Omental fat pad (tissue), 4 donors: ENCODE measurements at places on chromosomes 5 and 9.

- no peak for DNase-seq
Observed at GRCh38 chr5:124760608-124761007, 14.2 kb upstream of the ZNF608 start.

DNA sequence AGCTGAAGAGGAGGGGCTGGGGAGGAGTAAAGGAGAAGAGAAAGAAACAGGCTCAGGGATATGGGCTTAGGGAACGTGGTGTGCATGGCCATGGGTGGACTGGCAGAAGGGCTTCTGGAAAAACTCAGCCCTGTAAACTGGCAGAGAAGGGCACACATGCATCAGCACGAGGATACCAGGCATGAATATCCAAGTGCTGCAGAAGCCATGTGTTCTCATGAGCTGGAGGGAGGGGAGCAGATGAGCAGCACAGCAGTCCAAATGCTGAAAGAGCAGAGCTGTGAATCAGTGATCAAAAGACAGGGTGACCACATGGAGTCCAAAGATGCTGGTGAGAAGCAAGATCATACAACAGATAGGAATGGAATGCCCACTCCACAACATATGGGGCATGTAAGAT lies 72.3 kb downstream of the SEMA5A start:
- DNase-seq, result no peak

DNA sequence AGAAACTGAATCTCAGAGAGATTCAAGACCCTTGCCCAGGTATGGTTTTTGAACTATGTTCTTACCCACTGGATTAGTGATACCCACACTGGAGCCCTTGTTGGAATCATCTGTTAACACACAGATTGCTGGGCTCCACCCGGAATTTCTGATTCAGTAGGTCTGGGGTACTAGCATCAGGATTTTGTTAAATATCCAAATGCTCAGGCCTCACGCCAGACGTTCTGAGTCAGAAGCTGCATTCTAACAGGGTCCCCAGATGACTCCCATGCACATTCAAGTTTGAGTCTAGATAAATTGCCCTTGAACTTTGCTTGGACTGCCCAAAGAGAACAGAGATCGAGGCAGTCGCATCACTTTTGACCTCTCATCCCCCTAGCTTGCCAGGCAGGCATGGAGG lies 182.0 kb upstream of the WWC1 start:
- DNase-seq, result no peak

DNA sequence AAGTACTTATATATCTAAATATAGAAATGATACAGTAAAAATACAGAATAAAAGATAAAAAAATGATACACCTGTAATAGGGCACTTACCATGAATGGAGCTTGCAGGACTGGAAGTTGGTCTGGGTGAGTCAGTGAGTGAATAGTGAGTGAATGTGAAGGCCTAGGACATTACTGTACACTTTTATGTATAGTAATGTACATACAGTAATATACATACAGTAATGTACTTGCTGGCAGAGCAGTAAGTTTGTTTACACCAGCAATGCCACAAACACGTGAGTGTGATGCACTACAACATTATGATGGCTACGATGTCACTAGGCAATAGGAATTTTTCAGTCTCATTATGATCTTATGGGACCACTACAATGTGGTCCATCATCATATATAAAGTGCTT lies 34.2 kb downstream of the SUSD1 start:
- DNase-seq, result no peak

DNA sequence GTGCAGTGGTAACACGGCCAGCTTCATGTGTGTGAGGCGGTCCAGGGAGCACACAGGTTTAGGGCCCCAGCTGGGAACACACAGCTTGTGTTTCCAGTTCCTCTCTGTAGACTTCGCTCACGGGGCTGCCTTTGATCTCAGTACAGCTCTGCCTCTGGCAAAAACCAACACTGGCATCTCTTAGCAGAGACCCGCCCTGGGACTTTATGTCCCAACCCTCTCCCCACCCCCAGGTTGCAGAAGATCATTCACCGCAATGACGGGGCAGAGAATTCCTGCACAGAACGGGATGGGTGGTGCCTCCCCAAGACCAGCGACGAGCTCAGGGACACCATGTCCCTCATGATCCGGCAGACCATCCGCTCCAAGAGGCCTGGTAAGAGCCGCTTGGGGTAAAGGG lies 5.2 kb upstream of the CEL start:
- no peak for DNase-seq

GRCh38 chr5:146238973-146239372 lies 35.6 kb downstream of the RBM27 start:
- no peak for DNase-seq

GRCh38 chr9:15778861-15779260 lies 226.0 kb downstream of the CCDC171 start:
- DNase-seq, result no peak

DNA sequence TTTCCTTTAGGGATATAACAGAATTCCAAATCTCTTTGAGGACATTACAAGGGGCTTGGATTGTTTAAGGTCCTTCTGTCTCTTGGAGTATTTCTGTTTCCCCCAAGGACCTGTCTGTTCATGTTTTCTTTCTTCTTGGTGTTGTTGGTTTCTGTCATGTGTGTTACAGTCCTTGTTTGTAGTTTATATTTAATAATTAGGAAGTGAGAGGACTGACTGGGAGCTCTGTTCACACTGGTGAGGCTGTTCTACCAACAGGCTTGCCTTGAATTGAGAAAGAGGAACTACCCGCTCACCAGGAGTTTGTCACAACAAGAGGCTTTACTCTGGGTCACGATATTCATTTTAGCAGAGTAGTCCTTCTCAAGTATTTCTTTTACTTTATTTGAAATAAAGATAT lies 119.2 kb upstream of the SV2C start:
- no peak for DNase-seq

DNA sequence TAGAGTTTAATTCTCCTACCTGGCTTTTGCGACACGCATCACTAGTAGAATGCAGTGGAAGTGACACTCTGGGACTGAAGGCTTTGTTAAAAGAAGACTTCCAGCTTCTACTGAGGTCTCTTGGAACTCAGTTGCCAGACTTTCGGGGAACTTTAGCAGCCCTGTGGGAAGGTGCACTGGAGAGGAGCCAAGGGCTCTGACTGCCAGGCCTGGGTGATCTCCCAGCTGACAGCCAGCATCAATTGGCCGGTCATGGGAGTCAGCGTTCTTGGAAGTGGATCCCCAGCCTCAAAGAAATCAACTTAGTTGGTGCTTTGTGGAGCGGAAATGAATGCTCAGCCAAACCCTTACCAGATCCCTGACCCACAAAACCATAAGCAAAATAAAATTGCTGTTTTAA lies 87.1 kb downstream of the OSTF1 start:
- no peak for DNase-seq

DNA sequence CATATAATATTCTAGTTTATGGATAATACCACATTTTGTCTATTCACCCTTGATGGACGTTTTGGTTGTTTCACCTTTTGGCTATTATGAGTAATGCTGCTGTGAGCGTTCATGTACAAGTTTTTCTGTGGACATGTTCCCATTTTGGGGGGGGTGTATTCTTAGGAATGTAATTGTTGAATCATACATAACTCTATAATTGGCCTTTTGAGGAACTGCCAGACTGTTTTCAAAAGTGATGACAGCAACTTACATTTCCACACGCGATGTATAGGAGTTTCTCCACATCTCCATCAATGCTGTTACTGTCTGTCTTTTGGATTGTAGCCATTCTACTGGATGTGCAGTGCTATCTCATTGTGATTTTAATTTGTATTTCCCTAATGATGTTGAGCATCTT lies 69.8 kb downstream of the SLC46A2 start:
- DNase-seq, result no peak

DNA sequence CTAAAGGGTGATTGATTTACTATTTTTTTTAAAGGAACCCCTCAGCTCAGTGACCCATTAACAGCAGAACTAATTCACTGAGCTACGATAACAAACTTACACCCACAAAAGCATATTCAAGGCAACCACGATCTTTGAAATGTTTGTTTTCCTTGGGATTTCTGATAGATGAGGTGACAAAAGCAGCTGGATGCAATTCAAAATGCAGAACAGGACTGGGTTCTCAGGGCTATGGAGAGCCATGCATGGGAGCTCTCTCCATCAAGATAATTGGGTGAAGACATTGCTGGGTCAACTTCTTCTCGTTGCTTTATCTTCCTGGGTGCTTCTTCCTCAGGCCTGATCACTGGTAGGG lies 60.1 kb downstream of the PAPPA start:
- no peak for DNase-seq

GRCh38 chr9:130444565-130445221 lies at the start of gene ASS1:
Gene ASS1, plus strand, starts transcription at chr9:130444961. Its CDS starts 7,268 bp downstream, at chr9:130452229.
- DNase-seq, result no peak

- no peak for DNase-seq
Observed at GRCh38 chr9:137556069-137556838, 4.6 kb downstream of the MRPL41 start.

- DNase-seq, result no peak
Observed at GRCh38 chr5:93721071-93721470, 20.3 kb downstream of the POU5F2 start.

GRCh38 chr9:137078701-137079400 lies 1.5 kb downstream of the UAP1L1 start:
- no peak for DNase-seq

DNA sequence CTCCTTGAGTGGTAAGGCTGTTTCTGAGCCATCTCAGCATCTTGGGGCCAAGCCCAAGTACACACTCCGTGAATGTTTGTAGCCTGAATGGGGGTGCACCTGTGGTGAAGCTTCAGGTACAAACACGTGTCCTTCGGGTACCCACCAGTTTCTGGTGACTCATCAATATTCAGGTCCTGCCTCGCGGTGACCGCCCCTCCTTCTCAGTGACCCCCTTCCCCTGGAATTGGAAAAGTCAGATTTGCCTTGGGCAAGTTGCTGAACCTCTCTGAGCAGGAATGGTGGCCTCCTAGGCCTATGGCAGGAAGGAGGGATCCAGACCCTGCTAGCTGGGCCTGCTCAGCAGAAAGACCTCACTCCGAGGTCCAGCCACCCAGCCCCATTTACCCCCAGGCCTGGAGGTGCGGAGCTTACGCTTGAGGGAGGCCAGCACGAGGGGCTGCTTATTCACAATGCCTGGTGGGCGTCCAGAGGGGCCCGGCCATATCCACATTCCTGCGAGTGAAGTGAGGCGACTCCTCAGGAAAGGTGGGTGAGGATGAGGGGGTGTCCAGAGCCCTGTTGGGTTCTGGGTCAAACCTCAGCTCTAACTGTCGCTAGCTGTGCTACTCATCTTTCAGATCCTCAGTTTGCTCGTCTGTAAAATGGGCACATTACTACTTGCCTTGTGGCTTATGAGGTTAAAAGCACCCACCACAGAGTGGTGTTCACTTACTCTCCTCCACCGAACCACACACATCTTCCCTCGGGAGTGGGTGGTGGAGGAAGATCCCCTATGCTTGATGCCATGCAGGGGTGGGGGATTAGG lies 7.0 kb downstream of the ADGRD2 start:
- no peak for DNase-seq

DNA sequence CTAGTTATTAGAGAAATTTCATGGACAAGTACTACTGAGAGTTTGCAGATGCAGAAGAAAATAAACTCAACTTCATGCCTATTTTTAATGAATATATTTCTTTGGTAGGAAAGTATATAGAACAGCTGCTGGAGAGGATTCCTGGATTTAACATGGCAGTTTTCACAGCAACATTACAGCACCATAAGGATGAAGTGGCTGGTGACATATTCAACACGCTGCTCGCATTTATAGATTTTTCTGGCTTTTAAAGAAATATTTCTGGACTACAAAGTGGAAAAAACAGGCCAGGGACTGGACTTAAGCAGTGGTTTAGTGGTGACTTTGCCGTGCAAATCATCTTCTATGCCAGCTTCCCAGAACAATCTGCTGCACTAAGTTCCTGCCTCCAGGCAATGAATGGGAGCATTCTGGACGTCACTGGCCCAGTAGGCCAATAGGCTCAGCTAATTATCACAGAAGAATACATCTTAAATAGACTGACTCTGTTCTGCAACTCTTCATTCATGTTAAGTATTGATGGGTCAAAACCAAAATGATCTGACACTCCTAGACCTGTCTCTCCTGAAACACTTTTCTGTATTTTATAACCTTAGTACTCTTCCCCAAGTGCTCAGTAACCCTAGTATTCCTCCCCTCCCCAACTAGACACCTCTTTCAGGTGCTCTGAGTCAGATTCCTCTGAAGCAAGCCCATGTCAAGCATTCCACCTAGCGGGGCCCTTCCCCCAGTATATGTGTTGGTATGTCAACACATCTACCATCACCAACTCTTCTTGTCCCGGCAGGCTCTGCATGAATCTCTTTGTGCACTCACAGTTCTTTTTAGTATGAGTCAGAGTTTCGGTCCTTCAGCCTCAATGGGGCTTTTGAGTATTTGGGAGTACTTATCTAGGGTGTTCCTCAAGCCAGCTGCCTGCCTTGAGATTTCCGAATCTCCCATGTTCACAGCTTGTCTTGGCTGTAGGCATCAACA lies 625.5 kb downstream of the CHSY3 start:
- no peak for DNase-seq

DNA sequence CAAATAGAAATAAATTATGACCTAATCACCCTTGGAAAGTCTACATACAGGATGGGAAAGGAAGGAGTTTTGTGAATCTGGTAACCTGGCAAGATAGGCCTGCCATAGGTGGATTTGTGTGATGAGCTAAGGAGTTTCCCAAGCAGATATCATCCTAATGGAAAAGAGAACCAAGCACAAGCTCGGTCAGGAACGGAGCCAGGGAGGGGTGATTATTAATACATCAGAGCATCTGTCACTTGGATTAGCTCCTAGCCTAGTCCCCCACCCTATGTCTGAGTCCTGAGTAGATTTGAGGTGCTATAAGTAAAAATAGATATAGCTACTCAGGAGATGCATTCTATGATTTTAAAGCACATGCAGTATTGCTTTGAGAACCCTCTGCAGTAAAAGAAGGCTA lies 57.3 kb upstream of the SMARCA2 start:
- DNase-seq, result no peak

GRCh38 chr9:17927616-17928015 lies 348.8 kb downstream of the SH3GL2 start:
- no peak for DNase-seq

DNA sequence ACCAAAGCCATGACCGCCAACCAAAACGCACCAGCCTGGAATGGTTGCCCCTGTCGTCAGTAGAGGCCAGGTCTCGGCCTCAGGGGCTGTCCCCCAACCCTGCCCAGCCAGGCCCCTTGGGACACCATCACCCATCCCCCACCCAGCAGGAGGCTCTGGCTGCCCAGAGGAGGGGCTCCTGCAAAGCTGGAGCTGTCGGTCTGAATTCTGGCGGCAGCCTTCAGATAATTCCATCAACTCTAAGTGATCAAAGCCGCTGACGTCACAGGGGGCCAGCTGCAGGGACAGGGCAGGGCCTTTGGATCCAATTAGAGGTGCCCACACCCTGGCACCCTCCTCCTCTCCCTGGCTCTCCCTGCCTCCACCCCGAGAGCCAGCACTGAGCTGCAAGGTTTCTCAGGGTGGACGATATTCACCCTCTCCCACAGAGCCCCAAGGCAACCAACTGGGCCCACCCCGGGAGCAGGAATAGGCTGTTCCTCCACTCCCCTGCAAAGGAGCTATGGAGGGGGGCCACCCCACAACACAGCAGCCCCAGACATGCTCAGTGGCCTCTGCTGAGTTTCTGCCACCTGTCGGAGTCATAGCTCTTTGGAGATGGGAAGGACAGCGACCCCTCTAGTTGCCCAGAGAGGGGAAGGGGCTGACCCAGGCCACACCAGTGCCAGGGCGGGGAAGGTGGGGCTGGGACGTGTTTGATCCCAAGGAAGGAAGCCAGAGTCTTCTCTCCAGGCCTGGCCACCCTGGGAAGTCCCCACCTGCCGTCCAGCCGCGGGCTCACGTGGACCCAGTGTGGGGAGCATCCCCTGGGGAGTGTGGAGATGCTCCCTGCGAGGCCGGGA lies 78.4 kb downstream of the NTNG2 start:
- DNase-seq, result no peak
